ENCODE measurements at places on chromosomes 6 and 20. TPM values are rescaled to one million over a fixed set of nuclear protein-coding genes. Genes with fewer than 3 reads are reported as not detected.

TRAPPC3L gene
- total RNA-seq: not detected

GRCh38 chr6:119895626-119896025 lies 546.1 kb upstream of the MAN1A1 start:
- H3K4me1 ChIP-seq: no peaks in the 10 kb centered on the region
- no peaks in the 10 kb centered on the region for H3K36me3 ChIP-seq
- no peaks in the 10 kb centered on the region for H3K27me3 ChIP-seq

- no peak for DNase-seq
- no peaks in the 10 kb centered on the region for H3K27me3 ChIP-seq
- H3K36me3 ChIP-seq: no peaks in the 10 kb centered on the region
- H3K4me3 ChIP-seq: no peak overlapping the region
- H3K4me1 ChIP-seq: no peaks in the 10 kb centered on the region
- no peak overlapping the region for H3K27ac ChIP-seq
These were observed 116.9 kb upstream of the SCGN start for GRCh38 chr6:25534942-25535631.

DNA sequence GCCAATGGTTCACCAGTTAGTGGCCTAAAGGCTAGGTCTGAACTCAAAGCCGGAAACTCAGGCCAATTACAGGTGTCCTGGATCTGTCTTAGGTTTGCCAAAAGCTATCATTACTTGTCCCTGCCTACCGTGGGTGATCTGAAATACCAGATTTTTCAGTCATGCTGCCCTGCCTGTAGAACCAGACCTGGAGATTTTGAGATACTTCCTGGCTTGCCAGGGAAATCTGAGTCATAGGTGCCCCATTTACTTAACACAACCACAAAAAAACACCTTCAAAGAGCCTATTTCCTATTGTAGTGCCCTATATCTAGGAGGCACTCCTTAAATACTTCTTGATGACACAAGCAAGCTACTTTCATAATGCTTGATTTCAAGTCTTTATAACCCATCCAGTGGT lies 13.9 kb upstream of the RANBP9 start:
- no peaks in the 10 kb centered on the region for H3K27me3 ChIP-seq
- H3K27ac ChIP-seq: no peak overlapping the region
- H3K4me3 ChIP-seq: no peak overlapping the region
- H3K36me3 ChIP-seq: no peaks in the 10 kb centered on the region
- no peaks in the 10 kb centered on the region for H3K4me1 ChIP-seq
- DNase-seq: peak; percentile 12

- peak; percentile 36 for DNase-seq
- H3K27me3 ChIP-seq: no peaks in the 10 kb centered on the region
- H3K4me3 ChIP-seq: no peak overlapping the region
- no peak overlapping the region for H3K27ac ChIP-seq
- H3K4me1 ChIP-seq: peaks cover 2% of the 10 kb centered on the region
These were observed 11.8 kb downstream of the MAP3K4 start for GRCh38 chr6:161003336-161003735.
